ENCODE measurements at places on chromosomes 7 and 10.

GRCh38 chr7:30411173-30411572 lies 67.4 kb downstream of the NOD1 start:
- DNase-seq: no peak

DNA sequence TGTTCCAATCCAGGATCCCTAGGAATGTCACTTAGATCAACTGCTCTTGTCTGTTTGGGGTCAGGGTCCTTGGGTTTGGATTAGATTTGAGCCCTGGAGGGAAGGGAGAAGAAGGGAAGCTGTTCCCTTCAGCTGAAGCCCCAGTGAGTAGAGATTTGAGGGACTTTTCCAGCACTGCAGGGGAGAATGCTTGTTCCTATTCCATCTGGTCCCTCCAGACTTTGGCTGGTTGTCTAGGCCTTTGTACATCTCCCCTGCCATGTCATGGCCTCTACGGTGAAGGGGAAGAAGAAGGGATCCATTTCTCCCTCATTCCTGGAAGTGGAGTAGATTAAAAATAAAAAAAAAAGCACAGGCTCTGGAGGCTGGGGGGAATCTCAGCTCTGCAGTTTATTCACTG lies 11.1 kb downstream of the C10orf62 start:
- DNase-seq: no peak

DNA sequence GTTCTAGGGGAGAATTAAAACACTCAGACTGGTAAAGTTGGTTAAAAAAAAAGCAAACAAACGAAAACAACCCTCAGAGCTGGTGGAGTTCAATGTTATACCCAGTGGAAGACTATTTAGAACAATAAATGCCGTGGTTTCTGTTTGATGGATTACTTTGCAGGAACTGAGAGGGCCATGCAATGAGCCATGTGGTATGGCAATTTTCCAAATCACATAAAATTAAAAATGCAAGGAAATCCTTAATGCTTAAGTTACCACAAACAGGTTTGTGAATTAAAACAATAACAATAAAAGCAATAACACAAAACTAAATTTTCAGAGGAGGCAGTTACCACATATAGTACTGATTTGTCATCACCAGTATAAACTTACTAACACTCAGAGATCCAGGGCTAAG lies 96.9 kb downstream of the RTKN2 start:
- no peak for DNase-seq

DNA sequence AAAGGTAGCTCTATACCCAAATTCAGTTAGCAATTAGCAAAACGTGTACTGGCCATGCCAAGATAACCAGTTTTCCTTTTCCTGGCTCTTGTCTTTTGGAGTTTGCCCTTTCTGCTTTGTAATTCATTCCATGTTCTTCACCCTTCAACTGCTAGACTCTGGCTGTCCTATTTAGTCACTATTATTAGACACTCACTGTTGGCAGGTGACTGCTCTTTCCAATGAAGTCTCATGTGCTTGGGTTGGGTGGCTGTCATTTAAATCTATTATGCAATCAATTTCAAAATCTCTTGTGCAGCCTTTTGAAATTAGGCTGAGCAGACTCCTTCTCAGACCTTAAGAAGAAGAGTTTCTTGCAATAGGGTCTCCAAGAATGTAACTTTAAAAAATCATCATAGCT lies 266.5 kb downstream of the GPR158 start:
- DNase-seq: no peak

DNA sequence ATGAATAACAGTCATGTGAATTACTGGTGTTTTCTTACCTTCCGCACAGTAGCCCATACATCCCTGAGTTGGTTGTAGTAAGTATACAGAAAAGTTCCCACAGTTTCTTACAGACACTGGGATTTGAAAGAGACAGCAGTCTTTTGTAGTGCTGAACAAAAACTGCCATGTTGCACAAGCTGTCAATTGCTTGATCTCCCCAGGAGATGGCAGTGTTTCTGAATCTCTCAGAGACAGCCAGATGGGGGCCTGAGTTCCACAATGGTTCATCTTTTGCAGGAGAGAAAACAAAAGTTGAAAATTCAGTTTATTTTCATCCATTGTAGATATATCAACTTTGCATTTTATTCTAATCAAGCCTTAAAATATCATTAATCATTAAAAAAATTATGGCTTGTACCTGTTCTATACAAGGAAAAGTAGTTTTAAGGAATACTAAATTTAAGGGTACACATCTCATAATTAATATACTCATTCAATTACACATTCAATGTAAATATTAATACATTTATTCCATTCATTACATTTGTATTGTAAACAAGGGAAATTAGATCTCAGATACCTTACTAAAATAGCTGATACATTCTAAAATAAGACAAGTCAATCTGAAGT lies 14.5 kb downstream of the VWDE start:
- DNase-seq: peak; percentile 65

GRCh38 chr10:71578069-71578468 lies 141.5 kb downstream of the C10orf105 start:
- DNase-seq: no peak

- DNase-seq: no peak
Measured at GRCh38 chr7:154912871-154913637, 89.9 kb downstream of the PAXIP1 start.

- no peak for DNase-seq
Measured at GRCh38 chr10:123797813-123798212, 93.8 kb downstream of the CPXM2 start.

DNA sequence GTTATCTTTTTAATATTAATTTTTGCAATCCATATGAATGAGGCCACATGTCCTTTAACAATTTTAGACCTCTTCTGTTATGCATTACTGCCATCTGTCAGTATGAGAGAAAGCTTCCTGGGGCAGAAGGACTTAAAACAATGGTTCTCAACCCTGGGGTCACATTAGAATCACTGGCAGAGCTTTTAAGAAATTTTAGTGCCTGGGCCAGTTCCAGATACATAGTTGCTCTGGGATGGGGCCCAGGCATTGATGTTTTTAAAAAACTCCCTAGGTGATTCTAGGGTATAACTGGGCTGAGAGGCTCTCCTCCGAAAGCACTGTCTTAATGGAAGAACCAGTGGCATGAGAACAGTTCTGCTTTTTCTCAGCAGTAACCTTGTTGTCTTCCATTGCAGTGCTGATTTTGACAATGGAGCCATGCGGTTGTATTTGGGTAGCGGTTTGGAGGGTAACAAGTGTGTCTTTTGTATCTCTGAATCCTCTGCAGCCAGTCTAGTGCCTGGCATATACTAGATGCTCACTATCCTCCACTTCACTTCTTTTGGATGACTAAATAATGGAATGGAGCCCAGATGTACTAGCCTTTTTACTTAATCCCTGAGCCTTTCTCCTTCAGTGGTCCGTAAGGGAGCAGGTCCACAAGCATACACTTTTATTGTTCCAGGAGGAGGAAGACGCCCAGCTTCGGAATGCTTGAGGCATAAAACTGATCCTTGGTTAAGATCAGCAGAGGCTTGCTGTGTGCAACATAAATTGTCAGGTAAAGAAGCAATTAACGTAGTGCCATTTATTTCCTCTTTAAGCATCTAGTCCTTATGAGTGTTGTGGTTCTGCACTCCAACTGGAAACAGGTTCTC lies 227.1 kb downstream of the AUTS2 start:
- DNase-seq: no peak

GRCh38 chr7:135508883-135509588 lies 866 bp downstream of the CNOT4 start:
- peak; percentile 5 for DNase-seq

DNA sequence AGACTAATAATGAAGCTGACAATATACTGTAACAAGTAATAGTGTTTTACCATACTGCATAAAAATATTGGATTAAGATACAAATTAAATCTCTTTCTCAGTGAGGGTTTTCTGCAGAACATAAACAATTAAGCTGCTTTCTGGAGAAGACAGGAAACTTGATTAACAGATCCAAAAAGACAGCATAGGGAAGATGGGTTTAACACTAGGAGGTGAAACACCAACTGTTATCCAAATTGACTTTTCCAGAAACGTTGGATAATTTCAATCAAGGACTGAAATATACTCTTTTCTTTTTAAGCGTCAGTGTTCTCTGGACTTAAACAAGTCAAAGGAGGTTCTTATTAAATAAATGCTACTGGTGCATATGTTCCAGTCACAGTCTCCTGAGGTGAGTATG lies 45.3 kb upstream of the IMMP2L start:
- DNase-seq: no peak

DNA sequence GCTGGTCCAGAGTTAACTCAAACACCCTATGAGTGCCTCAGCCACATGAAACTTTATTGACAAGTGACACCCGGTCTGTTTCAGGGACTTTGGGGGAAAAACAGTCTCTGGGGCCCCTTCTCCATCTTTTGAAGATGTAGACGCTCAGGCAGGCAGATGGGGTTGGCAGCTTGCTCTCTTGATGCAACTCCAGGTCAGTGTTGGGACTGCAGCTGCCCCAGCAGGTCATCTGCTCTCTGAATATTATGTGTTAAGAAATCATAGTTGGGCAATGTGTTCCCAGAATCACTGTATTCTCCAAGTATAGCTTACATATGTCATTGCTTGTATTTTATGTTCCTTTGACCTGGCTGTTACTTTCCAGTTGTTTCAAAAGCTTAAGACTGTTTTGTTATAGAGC lies 544.9 kb upstream of the MGMT start:
- DNase-seq: no peak

- DNase-seq: no peak
Measured at GRCh38 chr7:158663428-158663741, 41.2 kb downstream of the NCAPG2 start.

DNA sequence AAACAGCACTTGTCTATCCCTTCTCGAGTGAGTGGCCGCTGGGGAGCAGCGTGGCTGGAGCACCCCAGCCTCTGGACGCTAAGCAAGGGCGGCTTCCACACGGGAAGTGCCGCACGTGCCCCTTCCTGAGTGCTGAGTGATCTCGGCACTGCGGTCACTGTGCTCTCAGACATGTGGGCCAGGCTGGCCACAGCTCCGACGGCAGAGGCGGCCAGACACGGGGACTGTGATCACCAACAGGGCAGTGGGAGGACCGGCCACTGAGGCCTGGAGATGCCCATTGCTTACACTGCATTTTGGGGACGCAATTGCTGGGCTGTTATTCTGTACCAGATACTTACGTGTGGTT lies 7.0 kb downstream of the ECHS1 start:
- no peak for DNase-seq

DNA sequence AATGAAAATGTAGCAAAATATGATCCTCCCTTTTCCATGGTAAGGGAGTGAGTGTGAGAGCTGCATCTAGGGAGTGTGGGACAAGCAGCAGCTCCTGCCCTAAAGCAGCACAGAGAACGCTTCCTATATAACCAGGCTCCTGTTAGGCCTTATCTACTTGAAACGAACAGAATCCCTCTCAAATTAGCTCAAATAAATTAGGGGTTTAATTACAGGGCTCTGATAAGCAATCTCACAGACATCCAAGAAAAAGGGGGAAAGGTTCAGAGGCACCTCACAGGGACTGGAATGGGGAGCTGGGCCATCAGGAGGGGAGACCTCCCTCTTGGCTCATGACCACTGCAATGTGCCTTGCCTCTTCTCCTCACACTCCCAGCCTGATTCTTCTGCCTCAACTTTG lies 57.9 kb downstream of the PLPP4 start:
- no peak for DNase-seq

DNA sequence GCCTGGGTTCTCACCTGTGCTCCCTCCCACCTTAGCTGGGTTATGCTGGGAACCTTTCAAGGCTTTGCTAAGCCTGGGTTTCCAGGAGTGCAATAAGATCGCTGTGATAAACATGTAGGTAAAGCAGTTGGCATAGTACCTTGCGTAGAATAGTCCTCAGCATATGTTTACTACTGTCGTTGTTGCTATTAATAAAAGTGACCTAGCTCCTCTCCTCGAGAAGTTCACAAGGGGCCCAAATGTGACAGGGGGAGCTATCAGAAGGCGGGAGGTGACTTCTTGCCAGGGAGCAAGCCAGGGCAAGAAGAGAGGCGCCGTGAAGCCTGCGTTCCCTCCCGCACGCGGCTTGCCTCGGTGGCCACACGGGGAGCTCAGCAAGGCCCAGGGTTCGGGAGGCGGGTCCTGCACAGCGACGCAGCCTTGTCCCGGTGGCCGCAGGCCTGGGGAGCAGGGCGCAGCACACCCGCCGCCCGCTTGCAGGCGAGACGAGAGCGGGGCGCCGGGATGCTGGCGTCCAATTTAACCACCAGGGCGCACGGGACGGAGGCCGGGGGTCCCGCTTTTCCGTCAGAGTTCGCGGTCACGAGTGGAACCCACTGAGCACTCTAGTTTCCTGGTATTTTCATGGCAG lies 106.2 kb downstream of the SNX10 start:
- peak; percentile 51 for DNase-seq

DNA sequence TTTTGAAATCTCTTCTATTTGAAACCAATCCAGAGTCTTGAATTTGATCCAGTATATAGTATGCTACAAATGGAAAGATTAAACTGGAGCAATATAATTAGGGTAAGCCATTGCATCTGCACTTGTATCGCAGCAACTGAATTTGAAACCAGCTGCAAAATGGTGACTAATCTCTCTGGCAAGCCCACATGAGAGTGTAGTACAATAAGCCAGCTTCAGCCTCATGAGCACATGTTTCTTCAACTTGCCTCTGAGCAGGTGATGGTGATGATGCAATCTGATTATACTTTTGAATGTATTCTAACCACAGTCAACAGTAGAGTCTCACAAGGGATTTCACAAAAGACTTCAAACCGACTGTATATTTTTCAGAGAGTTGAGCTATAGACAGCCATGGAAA lies 829 bp upstream of the RPA3 start:
- no peak for DNase-seq

GRCh38 chr10:11120711-11121110 lies 103.0 kb downstream of the CELF2 start:
- DNase-seq: no peak

DNA sequence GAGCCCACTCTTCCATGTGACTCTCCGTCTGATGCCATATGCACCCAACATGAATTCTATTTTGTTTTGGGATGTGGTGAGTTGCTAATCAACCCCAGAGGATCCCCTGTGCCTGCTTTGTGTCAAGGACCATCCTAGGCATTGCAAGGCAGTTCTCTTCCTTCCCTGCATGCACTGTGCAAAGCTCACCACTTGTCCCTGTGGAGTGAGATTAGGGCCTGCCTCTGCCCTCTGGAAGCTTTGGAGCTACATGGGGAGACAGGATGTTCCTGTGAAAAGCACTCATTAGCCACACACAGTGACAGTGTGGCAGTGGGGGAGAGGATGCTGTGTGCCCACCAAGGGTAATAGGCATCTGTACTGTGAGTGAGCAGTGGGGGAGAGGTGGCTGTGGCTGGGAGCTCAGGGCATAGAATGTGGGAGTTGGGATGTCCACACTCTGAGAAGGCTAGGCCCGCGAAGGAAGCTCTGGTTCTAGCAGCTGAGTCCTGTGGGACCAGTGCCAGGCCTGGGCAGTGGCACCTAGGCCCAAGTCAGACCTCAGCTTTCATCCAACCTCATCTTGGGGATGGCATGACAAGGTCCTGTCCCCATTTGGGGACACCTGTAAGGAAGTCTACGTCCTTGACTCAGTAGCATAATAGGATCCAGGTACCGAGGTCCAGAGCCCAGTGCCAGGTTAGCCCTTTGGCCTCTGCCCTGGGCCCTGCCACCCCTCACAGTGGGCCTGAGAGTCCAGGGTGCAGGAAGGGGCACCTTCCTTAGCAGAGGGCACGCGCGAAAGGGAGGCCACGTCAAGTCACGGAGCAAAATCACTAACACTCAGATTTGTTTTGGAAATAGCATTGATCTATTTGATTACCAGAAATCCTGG lies 6.6 kb downstream of the ADRA2A start:
- no peak for DNase-seq

- no peak for DNase-seq
Measured at GRCh38 chr7:70486977-70487376, 645.0 kb upstream of the GALNT17 start.

- DNase-seq: no peak
Measured at GRCh38 chr7:47715631-47716068, 133.7 kb upstream of the TNS3 start.

Measured in neuronal stem cell (in vitro differentiated cells).